NCI-H146 (cell line): ENCODE measurements at places on chromosomes 12 and 14.

- DNase-seq = no peak
These were observed 69.1 kb upstream of the C12orf71 start for GRCh38 chr12:27151479-27151878.

DNA sequence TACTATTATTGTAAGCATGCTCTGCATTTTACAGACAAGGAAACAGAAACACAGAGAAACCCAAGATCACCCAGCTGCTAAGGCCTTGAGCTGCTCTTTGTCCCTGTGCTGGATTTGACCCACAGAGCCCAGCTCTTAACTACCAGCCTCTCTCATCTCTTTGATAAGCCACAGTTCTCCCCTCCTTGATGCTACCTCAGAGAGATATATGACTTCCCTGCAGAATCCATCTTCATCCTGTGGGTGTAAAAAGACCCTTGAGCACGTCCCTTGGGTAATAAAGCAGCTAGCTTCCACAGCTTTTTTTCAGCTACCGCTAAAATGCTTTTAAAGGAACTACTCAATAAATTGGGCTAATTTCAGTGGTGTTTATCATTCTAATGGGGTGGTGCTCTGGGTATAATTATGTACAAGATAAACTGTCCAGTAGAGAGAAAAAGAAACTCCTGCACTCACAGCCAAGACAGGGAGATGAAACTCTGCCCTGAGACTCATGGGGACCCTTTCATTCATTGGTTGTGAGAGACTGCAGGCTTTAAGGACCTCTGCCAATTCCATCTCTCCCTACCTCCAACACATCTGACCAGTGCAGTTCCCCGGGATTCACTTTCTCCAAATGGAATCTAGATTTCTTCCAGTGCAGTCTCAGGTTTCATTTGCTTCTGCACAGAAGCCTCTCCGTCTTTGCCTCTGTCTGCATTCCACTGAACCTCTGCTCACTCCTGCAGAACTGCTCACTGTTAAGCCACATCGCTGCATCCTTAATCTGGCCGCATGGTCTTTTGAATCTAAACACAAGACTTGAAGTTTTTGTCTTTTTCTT lies 24.7 kb upstream of the NTF3 start:
- DNase-seq = no peak

- DNase-seq = no peak
These were observed 33.2 kb upstream of the PPP1R13B start for GRCh38 chr14:103880348-103881267.

GRCh38 chr12:51864833-51865670 lies 16.5 kb upstream of the FIGNL2 start:
- no peak for DNase-seq

- DNase-seq = no peak
These were observed 36.3 kb upstream of the PPM1A start for GRCh38 chr14:60212503-60213371.

- no peak for DNase-seq
These were observed 475.5 kb upstream of the CCDC196 start for GRCh38 chr14:66010695-66011094.

- DNase-seq = no peak
These were observed 218.7 kb upstream of the NOS1 start for GRCh38 chr12:117580015-117580717.

GRCh38 chr12:25644979-25645378 lies 91.9 kb upstream of the LMNTD1 start:
- DNase-seq = no peak

DNA sequence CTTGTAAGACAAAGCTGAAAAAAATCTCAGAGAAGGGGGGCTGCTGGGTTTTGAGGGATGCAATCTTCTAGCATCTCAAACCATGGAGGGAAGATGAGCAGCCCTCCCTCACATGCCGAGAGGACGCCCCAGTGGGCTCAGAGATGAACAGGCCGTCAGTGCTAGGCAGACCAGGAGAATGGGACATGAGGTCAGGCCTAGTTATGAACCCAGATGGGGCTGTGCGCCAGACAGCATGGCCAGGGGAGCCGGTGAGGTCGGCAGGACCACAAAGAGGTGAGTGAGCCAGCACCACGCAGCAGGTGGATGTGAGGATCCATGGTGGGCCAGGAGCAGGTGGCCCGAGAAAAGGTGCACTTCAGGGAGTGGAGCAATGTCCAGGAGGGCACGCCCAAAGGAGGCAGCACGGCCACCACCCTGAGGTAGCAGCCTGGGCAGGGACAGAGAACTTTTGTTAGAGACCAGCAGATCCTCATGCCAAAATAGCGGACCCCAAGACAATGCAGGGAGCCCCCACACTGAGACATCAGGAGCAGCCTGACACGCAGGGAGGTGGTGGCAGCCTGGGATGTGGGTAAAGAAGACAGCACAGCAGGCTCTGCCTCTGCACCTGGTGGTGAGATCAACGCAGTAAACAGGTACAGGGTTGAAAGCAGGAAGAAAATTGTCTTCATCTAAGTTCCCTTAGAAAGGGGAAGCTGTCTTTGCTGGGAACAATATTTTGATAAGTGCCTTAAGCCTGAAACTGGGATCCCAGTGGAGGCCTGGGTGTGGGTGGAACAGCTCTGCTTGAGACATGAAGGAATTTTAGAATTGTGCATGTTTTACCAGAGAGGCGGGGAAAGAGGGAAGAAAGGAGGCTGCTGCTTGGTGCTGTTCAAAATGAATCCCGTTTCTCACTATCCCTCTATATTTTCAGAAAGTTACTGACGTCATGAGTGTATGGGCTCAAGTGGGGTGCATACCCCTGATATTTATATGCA lies 17.8 kb upstream of the MCRS1 start:
- DNase-seq = peak; percentile 68

DNA sequence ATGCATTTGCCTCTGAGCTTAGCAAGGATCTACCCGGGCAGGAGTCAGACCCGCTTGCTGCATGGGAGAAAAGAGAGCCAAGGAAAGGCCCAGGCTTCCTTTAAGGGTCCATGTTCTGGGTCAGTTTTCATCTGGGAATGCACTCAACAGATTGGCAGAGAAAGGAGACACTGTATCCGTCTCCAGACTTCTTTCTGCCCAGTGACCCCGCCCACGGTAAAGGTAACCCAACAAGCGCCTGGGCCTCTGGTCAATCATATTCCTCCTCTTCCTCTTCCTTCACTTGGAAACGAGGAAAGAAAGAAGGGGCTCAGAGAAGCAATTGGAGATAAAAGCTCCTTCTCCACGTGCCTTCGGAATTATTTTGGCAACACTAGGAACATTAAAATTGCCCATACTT lies 27.1 kb upstream of the TCP11L2 start:
- DNase-seq = no peak

DNA sequence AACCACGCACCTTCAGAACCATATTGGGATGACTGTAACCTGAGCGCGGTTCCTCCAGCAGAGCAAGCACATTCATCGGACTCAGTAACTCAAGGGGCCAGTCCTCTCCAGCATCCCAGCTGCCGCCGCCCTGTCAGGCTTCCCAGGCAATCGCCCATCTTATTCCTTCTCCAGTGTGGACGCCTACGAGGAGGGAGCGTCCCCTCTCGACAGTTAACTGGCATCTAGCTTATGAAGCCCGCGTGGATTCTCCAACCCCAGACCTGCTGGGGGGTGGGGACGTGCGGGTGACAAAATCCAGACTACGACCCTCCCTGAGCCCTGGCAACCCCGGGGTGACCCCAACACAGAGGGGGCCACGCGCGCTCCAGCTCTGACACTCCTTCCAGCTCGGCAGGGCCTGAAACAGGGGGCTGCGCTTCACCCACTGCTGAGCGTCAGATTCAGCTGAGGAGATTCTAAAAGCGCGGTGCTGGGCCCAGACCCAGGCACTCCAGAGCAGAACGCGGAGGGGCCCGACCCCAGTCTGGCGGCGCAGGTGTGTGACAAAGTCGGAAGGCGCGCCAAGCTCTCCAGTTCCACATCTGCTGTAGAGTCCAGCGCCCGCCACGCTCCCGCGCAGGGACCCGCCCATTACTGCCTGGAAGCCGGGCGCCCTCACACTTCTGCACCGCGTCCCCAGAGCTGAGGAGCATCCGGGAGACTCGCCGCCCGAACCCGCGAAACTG lies 43.9 kb upstream of the ESR2 start:
- DNase-seq = peak; percentile 77

GRCh38 chr12:69065775-69066174 lies 132.8 kb upstream of the CPM start:
- DNase-seq = no peak
